ENCODE measurements at places on chromosomes 2 and 18.

- no peak for DNase-seq
Measured at GRCh38 chr2:107376909-107377308, 449.8 kb upstream of the RGPD4 start.

DNA sequence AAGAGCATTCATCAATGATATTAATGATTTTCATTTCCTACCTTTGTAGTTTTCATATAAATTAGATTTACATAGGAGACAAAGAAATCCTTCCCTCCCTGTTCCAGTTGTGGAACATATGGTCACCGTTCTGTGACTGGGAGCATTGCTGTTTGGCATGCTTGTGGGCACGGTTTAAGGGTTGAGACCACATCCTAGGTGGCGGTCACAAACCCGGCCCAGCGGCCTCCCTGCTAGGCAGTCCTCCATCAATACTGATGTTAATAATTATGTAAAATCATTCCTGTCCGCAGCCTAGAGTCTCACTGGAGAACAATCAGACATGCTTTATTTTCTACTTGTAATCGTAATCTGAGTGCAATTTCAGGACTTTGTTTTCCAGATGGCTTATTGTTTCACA, 117.9 kb downstream of the AGAP1 start:
- no peak for DNase-seq

DNA sequence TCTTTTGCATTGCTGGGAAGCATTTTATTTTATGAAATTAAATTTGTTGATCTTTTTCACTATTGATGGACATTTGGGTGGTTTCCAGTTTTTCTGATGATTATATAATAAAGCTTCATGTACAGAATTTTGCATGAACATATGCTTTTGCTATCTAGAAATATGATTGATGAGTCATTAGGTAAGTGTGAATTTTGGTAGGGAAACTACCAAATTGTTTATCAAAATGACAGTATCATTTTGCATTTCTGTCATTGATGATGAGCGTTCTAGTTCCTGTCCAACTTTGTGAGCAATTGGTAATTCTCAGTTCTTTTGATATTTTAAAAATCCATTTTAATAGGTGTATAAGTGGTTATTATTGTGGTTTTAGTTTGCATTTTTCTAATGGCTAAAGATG, 67.7 kb downstream of the TAF4B start:
- no peak for DNase-seq

GRCh38 chr18:23583071-23583865, 3.0 kb downstream of the NPC1 start:
- no peak for DNase-seq

All from GM10248 (cell line).